ENCODE measurements at places on chromosomes 3 and 15.
A peak's percentile ranks its signal among the peaks of the same experiment; 100 is the strongest.

DNA sequence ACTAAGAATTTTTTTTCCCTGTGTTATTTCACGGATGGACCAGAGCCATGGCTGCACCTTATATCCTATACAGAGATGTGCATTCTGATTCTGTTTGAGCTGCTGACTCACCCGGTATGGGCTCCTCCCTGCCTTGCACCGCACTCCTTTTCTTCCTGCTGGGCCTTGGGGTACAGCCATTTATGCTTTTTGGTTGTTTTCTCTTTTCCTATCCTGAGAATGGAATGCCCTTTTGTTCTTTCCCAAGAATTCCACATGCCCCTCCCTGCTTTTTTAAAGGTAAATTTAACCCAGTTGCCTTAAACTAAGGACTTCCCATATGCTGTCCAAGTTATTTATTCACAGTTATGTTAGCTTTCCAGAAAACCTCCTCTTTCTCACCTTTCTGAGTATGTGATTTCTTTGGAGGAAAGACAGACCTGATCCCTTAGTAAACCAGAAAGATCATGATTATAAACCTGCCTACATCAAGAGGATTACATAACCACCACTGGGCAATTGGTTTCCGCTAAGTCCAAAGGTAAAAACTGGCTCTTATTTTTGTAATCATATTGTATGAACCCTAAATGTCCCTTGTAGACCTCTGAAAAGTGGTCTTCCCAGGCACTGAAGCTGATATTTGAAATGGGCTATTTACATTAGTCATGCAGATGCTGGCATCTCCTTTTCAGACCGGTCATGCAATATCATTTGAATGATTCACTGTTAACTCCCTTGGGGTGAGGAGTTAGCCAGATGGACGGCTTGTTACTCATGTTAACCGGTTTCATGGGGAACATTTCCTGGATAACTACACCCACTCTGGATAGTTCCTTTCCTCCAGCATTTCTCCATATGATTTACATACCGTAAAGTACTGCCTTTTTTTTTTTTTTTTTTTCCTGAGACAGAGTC is 45.5 kb downstream of the TMOD3 start:
- DNase-seq, result peak; percentile 97

- no peak for DNase-seq
Measured at GRCh38 chr3:58025837-58026569, 17.8 kb downstream of the FLNB start.

DNA sequence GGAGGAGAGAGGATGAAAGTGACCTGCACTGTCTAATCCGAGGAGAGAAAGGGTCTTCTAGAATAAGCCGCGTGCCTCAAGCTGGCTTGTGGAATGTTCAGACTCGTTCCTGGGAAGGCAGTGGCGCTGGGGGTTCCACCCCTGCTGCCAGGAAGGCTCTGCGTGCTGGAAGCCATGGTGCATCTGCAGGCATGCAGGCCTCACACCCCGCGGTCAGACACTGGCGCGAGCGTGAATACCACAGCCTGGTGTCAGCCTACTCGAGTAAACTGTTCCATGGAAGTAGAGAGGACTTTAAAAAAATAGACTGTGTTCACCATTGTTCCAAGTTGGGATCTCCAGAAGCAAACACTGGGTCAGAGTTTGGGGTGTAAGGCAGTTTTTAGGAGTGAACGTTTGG is 25.9 kb upstream of the GABRG3 start:
- no peak for DNase-seq

DNA sequence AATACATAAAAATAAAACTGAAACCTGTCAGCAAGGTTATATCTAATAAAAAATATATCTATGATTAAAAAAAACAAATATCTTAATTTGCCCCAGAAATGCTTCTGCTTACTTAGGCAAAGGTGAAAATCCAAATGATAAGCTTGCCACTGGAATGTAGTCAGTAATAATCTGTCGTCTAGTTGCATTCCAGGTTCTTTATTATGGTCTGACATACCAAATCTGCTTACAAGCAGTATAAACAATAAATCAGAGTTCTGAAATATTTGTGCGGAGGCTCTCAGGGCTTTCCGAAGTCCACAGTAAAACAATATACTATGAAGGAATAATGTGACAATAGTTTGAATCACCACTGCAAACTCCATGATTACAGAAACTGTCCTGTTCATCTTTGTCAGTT is 1133.5 kb downstream of the ROBO1 start:
- DNase-seq, result no peak

DNA sequence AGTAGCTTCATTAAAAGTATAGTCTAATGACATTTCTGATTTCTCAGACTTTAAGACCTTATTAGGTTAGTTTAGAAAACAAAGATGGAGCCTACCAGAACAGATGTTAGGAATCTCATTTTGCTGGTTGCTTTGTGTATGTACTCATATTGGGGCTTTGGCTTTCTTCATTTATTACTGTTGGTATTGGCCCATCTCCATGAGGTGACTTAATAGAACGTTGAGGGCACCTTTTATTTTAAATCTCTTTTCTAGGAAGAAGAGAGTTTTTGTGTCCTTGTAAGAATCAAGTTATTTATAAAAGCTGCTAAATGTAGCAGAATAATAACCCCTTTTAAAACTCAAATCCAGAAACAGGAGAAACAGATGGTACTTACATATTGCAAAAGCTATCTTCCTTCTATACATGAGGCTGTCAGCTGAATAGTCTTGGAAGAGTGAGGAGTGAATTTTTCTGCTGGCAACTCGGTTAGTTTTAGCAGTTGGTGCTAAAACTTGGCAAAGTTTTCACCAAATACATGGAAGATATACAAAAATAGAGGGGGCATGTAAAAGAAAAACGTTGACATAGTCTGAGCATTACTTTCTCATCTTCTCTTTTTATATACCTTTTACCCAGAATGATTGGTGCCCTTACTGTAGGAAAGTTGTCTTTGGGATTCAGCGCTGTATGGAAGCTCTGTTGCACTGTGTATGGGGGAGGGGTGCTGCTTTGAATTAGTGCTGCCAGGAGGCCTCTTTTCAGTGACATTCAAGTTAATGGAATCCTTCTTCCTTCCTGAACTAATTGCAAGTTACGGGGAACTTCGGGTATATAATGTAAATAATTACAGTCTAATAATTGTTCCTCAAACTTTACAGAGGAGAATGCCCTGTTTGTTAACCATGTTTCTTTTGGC is 35.8 kb downstream of the CTNNB1 start:
- DNase-seq, result no peak

GRCh38 chr3:33115024-33115768 is 1.4 kb downstream of the CRTAP start:
- DNase-seq, result peak; percentile 30

DNA sequence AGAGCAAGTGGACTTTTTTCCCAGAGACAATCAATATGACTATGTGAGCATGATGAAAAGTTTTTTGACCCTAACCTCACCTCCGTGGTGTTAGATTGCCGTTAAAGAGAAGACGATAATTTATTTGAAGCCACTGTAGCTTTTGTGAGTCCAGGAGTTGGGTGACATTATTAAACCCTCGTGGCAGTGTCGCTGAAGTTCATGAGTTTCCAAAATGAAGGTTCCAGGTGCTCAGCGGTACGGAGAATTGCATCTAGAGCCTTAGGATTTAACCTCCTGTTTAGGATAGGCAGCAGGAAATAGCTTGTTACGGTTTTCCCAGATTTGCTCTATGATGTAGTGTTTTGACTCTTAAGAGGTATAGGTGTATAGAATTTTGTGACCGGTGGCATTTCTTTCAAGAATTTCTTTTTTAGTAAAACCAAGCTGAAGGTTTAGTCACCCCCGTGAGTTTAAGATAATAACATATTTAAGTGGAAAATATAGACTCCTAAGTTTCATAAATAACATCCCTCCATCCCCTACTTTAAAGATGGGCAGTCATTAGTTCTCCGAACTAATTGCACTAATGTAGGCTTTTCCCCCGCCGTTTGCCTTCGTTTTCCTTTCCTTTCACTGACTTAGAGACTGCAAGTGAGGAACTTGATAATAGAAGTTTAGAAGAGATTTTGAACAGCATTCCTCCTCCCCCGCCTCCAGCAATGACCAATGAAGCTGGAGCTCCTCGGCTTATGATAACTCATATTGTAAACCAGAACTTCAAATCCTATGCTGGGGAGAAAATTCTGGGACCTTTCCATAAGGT is 2.0 kb downstream of the SMC4 start:
- DNase-seq, result peak; percentile 48

DNA sequence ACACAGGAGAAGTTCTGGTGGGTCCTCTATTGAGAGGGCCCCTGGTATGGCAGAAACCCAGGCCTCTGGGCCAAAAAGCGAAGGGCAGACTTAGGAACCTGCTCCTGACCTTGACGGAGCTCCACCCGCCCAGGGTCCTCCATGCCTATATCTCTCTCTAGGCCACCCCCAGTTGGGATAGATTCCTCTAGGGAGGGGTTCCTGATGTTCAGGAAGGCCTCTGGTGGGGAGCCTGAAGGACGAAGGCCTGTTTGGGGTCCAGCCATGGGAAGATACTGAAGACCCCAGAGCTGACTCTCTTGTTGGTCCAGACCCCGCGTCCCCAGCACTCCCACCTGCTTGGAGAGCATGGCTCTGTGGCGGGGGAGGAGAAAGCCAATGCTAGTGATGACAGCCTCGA is 104.2 kb downstream of the CORO2B start:
- no peak for DNase-seq

GRCh38 chr15:79243723-79244122 is 38.8 kb upstream of the ANKRD34C start:
- DNase-seq, result no peak

- DNase-seq, result no peak
Measured at GRCh38 chr3:156477323-156477722, 77.6 kb downstream of the SSR3 start.

DNA sequence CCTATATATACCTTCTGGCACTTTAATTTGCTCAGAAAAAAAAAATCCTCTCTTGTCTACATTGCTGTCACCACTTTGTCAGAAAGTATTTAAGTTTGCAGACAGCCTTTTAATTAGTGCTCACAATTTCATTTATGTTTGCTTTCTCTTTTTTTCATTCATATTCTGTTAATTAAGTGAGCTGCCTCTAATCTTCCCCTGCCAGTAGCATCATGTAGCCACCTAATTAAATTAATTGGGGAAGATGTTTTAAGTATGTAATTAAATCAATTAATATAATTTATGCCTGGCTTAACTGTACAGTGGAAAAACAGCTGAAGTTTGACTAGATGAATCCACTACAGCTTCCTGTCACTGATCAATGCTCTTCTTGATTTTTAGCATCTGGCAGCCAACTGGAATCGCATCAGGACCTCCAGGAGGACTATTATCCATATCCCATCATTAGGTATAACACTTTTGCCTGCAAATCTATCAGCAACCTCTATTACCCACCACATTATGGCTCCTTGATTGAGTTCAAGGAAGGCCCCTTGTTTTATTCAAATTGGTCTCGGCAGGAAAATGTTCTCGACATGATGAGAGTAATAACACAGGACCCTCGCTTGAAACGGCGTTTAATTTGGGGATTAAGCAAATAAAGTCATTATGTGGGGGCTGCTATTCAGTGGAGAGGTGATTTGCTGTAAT is 118.5 kb downstream of the IQCH start:
- DNase-seq, result no peak

GRCh38 chr3:120435621-120436020 is 15.2 kb downstream of the FSTL1 start:
- DNase-seq, result no peak

- no peak for DNase-seq
Measured at GRCh38 chr15:45855907-45856579, 221.2 kb downstream of the SQOR start.

All from fibroblast of skin of left quadriceps (primary cell).